ENCODE measurements at places on chromosomes 11 and 22.

DNA sequence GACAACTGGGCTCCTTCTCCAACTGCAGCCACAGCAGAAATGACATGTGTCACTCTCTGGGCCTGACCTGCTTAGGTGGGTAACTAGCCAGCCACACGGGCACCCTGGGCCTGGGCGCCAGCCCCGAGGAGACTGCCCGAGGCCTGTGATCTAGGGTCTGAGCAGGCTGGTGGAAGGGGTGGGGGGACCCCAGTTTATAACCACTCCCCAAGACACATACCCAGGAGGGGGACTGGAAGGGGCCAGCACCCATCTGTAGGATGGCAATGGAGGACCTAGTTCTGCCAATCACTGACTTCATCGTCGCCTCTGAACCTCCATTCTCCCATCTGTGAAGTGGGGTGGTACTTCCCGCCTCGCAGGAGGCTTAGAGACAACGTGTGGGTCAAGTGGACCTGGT, 16.1 kb downstream of the CD5 start:
- DNase-seq = no peak

- DNase-seq = no peak
Observed at GRCh38 chr11:792873-793272, 3.0 kb upstream of the CEND1 start.

DNA sequence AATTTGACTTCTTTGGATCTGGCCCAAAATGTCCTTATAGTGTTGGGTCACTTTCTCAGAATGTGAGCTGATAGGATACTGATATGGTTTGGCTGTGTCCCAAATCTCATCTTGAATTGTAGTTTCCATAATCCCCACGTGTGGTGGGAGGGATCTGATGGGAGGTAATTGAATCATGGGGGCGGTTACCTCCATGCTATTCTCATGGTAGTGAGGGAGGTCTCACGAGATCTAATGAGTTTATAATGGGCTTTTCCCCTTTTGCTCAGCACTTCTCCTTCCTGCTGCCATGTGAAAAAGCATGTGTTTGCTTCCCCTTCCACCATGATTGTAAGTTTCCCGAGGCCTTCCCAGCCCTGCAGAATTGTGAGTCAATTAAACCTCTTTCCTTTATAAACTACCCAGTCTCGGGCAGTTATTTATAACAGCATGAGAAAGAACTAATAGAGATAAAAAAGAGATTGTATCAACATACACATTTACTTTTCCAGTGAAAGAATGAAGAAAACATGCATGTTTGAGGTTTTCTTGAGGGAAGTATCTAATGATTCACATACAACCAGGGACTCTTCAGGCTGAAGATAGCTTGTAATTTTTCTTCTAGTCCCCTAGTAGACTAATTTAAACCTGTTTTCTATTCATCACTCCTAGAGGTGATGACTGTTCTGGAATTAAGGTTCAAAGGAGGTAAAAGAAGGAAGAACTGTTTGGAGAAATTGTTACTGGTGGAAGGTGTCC, 17.3 kb upstream of the CSTF3 start:
- no peak for DNase-seq

GRCh38 chr11:44047931-44048431, at the start of gene ACCSL:
Gene ACCSL, plus strand, starts transcription at chr11:44047981. Its CDS starts 56 bp downstream, at chr11:44048037.
- no peak for DNase-seq

- DNase-seq = no peak
Observed at GRCh38 chr11:116221351-116221750, 551.4 kb downstream of the BUD13 start.

- DNase-seq = peak; percentile 40
Observed at GRCh38 chr22:42803389-42803788, 53.7 kb downstream of the ARFGAP3 start.

GRCh38 chr11:15685306-15685705, 570.6 kb downstream of the INSC start:
- DNase-seq = no peak

DNA sequence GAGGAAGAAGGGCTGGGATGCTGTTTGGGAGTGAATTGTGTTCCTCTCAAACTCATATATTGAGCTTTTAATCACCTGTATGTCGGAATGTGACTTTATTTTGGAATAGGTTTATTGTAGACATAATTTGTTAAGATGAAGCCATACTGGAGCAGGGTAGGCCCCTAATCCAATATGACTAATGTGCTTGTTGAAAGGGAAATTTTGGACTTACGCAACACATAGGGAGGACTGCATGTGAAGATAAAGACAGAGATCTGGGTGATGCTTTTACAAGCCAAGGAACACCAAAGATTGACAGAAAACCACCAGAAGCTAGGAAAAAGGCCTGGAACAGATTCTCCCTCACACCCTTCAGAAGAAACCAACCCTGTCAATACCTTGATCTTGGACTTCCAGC, 43.2 kb upstream of the OVCH2 start:
- no peak for DNase-seq

- no peak for DNase-seq
Observed at GRCh38 chr11:16186680-16187079, 169.7 kb downstream of the SOX6 start.

GRCh38 chr11:46916286-46917108, 1.9 kb downstream of the LRP4 start:
- no peak for DNase-seq

DNA sequence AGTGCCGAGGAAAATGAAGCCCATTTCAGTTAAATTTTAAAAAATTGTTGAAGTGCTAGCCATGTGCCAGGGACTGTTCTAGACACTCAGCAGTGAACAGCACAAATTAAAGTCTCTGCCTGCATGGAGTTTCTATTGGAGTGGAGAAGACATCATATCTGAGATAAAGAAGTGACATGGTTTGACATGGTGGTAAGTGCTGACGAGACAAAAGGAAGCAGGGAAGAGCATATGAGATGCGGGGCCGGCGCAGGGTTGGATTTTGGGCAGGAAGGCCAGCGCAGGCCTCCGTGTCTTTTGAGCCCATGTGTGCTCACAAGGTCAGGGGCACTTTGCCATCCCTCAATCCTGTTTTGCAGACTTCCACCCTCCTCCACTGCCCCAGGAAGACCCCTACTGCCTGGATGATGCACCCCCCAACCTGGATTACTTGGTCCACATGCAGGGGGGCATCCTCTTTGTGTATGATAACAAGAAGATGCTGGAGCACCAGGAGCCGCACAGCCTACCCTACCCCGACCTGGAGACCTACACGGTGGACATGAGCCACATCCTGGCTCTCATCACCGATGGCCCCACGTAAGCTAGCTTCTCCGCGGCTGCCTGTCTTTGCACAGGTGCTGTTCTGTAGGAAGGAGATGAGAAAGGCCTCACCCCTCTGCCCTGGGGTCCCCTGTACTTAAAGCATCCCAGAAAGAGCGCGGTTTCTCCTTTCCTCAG, 29.6 kb downstream of the AMPD3 start:
- no peak for DNase-seq

DNA sequence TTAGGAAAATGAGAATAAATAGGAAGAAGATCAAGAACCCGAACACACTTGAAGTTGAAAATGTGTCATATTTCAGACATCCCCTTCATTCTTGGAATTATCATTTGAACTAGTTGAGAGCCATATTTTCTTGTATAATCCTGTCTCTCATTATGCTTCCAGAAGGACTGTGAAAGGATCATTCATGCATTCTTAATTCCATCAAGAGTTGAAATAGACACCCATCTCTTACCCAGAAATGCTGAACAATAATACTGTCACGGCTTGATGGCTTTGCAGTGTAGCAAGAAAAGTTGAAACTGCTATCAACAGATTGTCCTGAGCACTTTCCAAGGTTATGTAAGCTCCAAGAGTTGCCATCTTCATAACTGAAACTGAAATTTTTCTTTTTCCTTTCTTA, 79.7 kb downstream of the ARHGAP42 start:
- no peak for DNase-seq

GRCh38 chr11:69134957-69135356, 20.8 kb upstream of the SMIM38 start:
- no peak for DNase-seq

- DNase-seq = no peak
Observed at GRCh38 chr11:133041928-133042882, 490.1 kb downstream of the OPCML start.

DNA sequence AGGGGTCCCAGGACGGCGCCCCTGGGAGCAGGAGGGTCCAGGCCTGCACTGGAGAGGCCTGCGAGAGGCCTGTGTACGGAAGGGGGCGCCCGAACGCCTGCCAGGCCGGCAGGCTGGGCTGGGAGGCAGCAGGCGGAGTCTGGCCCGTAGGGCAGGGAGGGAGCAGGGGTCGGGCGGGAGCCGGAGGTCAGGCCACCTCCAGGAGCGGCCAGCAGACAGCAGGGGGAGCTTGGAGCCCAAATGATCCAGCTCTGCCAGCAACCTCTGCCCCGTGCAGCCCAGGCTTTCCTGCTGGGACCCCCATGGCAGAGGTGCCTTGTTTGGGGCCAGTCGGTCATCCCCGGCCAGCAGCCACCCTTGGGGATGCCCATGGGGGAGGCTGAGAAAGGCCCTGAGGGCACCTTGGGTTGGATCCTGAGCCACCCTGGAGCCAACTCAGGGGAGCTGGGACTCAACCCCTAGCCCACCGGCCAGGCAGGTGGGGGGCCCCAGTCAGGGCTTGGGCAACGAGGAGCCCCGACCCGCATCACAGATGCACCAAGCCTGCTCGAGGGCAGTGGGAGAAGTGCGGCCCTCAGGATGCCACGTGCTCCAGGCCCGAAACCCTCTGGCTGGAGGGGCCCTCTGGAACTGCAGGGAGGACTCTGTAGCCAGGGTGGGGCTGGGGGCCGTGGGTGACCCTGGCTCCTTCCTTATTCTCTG, 9.6 kb upstream of the SYT8 start:
- peak; percentile 86 for DNase-seq

- DNase-seq = no peak
Observed at GRCh38 chr11:32902089-32902665, 9.6 kb downstream of the QSER1 start.

- DNase-seq = no peak
Observed at GRCh38 chr11:78465169-78465942, 47.7 kb upstream of the GAB2 start.

GRCh38 chr22:39617342-39617741, 46.8 kb downstream of the CACNA1I start:
- DNase-seq = no peak

- DNase-seq = no peak
Observed at GRCh38 chr11:106474274-106474673, 396.8 kb downstream of the AASDHPPT start.

DNA sequence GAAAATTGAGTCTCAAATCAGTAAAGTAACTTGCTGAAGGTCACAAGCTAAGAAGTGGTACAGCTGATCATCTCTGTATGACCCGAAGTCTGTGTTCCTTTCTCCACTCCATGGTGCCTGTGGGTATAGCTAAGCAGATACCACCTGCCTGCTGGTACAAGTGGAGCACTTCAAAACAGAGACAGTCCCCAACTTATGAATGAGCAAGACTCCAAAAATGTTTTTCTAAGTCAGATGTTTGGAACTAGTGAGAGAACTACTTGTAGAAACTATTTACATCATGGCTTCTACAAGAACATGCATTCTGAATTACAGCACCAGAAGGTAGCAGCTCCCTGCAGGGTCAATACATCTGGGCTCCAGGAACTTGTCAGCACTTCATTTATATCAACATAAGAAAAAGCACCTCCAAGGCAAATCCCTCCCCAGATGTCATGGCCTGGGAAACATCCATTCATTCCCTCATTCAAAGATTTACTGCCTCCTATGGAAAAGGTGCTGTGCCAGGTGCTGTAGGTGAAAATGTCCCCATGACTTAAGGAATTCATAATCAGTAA, 94.7 kb downstream of the SERGEF start:
- DNase-seq = no peak

GRCh38 chr11:10993186-10993585, 135.3 kb upstream of the ZBED5 start:
- DNase-seq = no peak

- DNase-seq = no peak
Observed at GRCh38 chr11:5307256-5308019, 5.7 kb upstream of the OR51B4 start.

DNA sequence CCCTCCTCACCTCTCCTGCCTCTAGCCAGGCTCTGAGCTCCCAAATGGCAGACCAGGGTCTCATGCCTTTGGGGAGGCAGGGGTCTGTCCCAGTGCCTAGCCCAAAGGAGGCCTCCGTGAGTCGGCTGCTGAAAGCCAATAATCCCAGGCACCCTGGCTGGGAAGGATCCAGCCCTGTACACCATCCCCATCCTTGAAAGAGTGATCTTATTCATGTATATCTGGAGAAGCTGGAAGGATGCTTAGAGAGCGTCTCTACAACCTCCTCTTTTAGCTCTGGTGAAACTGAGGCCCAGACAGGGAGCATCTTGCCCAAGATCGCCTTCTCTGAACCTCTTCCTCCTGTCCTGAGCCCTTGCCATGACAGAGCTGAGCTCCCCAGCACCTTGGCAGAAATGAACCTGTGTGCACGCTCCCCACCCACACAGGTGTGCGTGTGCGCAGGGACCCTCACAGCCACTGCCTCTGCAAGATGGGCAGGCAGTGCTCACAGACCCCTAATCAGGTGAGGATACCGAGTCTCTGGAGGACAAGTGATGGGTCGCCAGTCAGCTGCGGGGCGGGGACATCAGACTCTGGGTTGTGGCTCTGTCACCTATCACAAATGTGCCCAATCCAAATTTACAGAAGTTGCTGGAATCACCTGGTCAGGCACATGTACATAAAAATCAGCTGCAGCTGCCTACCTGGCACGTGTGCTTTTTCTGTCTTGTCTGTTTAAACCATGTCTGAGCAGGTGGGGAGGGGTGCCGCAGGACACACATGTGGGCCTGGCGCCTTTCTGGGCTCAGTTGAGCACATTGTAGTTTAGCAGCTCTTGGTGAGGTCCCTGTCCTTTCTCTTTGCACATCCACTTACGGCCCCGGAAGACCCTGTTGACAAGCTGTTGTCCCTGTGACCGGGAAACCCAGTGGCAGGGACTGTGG, 49.3 kb upstream of the WNT7B start:
- DNase-seq = peak; percentile 34

GRCh38 chr11:76808996-76809395, 25.8 kb downstream of the TSKU start:
- peak; percentile 30 for DNase-seq

DNA sequence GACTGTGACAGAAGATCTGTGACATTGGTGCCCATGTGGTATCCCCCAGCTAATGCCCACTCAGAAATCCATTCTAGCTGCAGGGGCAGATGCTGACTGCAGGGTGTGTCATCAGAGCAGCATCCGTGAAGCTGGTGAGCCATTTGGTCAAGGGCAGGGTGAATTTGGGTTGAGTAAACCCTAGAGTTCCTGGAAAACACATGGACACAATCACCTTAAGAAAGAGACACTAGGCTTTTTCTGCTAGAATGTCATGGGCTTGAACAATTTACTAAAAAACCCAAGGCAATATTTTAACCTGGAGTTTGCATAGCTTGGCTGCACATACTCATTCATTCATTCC, 100.0 kb downstream of the ADAMTS15 start:
- DNase-seq = no peak

Measured in posterior vena cava (tissue), 2 donors.